Effector memory CD4-positive, alpha-beta T cell (primary cell): ENCODE measurements at places on chromosomes 2 and 18.

- DNase-seq = no peak
Measured at GRCh38 chr2:144230448-144231085, 289.4 kb downstream of the ZEB2 start.

DNA sequence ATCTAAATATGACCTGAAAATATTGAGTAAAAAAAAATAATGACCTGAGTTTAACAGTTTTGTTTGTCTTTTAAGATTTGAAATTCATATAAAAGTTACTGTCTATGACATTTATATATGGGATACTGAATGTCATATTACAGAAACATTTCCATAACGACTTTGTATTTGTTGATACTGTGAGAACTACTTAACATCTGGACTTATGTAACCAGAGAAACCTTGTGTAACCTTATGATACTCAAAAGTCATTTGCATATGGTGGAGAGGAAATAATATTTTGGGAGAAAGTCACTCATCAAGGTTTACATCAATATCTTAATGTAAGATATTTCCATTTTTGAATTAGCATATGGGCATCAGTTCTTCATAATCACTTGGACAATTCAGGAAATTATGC lies 12.6 kb downstream of the MFSD6 start:
- DNase-seq = no peak

DNA sequence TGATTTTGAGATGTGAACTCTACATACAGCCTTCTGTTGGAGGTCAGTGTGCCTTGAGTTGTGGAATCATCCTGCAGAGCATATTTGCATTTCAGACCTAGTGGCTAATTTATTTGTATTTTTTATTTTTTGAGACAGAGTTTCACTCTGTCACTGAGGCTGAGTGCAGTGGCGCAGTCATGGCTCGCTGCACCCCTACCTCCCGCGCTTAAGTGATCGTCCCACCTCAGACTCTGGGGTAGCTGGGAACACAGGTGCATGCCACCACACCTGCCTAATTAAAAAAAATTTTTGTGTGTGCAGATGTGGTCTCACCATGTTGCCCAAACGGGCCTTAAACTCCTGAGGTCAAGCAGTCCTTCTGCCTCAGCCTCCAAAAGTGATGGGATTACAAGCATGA lies 104.4 kb downstream of the ASXL3 start:
- DNase-seq = no peak

- DNase-seq = no peak
Measured at GRCh38 chr2:135532581-135532980, 1.3 kb downstream of the R3HDM1 start.

- DNase-seq = peak; percentile 5
Measured at GRCh38 chr2:65231892-65232477, 4.4 kb downstream of the ACTR2 start.
